ENCODE measurements at places on chromosomes 3 and 15.

DNA sequence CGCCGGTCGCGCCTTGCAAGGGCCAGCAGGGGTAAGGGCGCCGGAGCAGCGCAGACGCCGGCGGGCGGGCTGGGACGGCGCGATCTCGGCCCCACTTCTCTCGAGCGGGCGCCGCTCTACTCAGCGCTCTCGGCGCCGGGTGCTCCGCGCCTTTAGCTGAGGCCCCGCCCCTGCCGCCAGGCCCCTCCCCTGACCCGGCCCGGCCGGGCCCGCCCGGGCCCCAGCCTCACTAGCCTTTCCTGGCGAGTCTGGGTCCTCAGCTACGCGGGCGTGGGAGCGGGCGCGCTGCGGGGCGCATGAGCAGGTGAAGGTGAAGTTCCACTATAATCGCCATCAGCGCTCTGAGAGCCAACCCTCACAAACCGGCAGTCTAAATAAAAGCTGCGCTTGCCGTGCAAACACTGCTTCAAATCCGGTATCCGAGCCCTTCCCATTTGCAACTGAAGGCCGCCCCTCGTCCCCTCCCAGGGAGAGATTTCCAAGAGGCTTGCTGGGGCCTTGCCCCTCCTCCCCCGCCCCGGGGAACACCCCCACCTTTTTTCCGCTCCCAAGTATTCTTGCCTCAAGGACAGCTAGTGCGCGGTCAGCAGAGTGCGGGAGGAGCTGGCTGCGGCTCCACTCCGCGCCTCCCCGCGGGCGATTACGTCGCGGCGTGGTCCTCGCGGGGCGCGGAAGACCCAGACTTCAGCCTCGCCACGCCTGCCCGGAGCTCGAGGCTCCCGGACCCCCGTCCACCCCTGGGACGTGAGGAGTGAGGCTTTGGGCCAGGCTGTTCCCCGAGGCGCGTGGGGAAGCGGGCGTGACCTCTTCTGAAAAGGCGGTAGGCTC lies at the start of gene RPP25:
Gene RPP25 (minus strand): TSS at position 125 of the 828 bp plus-strand sequence. CDS start 189 bp downstream, outside the sequence.
- peak; percentile 67 for DNase-seq

- DNase-seq = no peak
These were observed 38.1 kb downstream of the NMNAT3 start for GRCh38 chr3:139639662-139640061.

GRCh38 chr15:71392861-71393283 lies 277.6 kb downstream of the THSD4 start:
- no peak for DNase-seq

GRCh38 chr3:117114517-117115265 lies 405.1 kb downstream of the TUSC7 start:
- no peak for DNase-seq

GRCh38 chr3:64783200-64783599 lies 95.4 kb upstream of the ADAMTS9 start:
- no peak for DNase-seq

GRCh38 chr3:45980229-45980813 lies 15.3 kb downstream of the FYCO1 start:
- no peak for DNase-seq

DNA sequence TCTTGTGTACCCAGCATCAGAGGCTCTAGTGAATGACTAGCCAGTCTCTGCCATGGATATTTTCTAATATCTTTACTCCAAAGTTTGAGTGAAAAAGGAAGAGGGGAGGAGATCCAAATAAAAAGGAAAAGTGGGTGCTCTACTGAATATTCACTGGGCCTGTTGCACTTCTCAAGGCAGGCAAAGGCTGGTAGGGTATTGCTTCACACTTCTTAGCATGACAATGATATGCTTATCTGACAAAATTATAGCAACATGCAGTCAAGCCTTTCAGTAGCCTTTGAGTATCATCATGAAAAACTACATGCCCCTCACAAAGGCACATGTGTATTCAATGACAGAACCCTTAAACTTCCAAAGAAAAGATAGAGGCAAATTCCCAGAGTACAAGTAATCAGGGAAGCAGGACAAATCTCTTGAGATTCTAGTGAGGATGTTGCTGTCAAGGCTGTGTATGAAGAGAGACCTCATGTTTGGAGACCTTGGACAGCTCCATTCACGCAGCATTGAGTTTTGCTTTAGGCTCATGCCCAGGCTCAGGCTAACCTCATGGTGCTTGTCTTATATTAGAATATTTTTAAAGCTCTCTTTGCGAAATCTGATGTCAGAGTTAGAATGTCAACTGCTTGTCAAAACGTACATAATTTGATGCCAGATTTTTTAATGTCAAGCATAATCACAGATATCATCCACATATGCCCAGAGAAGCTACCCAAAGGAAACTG lies 506.9 kb downstream of the OCA2 start:
- no peak for DNase-seq

- DNase-seq = no peak
These were observed 468.6 kb upstream of the CFAP20DC start for GRCh38 chr3:59518283-59519055.

DNA sequence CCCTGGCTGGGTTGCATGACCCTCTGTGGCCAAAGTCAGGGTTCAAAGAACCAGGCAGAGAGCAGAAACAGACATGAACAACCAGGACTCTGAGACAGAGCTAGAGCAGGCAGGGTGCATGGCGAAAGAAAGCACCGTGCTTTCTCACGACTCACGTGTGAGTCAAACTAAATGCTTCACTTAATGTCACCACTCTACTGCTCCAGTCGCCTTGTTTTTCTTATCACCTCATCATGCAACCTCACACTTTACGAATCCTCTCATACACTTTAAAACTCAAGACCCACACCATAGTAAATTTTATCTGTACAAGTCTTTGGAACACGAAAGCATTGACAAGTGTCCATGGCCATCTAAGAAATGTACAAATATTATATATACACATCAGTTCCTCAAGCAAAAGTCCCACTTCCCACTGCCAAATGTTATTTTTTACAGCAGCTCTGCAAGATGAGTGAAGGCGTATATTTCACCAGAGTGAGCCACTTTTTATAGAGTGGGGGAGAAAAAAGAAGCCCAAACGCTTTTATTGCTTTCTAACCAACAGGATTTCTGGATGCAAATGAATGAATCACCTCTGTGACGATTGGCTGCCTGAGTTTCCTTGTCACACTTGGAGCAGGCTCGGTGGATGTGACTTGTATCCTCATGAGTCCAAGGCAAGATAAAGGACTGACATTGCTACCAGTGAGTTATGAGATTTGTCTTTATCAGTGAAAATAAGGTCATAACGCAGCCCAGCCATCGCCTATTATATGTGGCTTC lies 16.0 kb upstream of the MEGF11 start:
- no peak for DNase-seq

DNA sequence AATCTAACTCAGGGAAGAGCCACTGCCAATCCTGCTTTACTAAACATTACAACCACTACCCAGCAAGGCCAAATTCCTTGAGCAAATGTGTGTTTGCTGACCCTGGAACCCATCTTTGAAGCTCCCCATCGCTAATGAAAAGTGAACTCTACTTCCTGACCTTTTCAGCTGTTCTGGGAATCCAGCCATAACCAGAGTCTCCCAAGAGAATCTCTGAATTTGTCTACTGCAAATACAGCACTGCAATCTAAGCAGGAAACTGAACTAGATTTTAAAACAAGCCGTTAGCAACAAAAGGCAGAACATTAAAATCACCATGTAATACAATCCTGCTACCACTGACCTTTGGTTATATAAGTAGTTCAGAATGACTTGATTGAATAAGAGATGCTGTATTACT lies 309.2 kb downstream of the MAGI1 start:
- no peak for DNase-seq

DNA sequence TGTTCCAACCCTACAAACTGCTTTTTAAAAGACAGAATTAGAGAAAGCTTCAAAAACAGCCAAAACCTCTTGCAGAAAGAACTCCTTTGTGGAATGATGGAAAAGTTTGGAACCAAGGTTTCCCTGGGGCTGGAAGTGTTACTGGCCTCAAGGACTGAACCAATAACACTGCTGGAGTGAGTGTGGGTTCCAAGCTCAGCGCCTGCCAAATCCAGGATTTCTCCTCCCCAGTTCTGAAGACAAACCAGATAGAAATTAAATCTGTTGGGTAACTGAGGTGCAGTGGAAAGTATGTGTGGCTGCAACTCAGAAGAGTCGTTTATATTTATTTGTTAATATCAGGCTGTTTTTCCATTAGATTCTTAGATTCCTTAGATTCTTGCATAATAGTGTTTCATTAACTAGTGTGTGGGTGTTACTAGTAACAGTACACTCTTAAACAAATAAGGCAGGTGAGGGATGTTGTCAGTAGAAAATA lies 66.5 kb upstream of the FNDC3B start:
- no peak for DNase-seq

DNA sequence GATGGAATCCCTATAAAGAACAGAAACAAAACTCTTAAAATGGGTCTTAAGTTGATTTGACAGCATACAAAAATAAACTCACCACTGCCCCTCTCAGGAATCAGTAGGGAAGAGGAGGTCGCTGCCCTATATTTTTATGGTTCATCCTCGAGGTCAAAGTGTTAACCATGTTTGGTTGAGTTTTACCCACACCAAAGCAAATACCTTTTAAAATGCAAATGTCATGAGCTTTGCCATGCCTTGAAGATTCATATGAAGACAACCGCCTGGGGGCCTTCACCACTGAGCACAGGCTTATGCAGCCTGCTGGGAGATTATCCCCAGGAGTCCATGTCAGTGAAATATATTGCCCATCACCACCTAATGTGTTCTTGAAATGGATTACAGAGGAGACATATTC lies 66.1 kb downstream of the GLB1 start:
- DNase-seq = peak; percentile 70

DNA sequence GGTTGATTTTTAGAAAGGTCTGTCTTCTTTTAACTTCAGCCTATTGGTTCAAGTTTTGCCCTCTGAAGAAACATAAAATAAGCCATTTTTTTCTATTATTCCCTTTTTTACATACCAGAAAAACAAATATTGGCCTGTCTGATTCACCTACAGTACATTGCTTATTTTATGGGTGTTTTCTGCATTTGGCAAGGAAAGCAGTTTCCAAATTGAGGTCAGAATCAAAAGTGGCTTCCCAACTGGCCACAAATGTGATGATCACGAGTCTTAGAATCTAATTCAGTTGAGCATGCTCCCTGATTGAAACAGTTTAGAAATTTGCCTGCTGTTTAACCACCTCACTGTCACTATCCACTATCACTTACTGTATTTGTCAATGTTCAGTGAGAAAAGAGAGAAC lies 106.9 kb upstream of the CHMP2B start:
- no peak for DNase-seq

GRCh38 chr3:152623286-152623911 lies 211.5 kb upstream of the P2RY1 start:
- DNase-seq = no peak

DNA sequence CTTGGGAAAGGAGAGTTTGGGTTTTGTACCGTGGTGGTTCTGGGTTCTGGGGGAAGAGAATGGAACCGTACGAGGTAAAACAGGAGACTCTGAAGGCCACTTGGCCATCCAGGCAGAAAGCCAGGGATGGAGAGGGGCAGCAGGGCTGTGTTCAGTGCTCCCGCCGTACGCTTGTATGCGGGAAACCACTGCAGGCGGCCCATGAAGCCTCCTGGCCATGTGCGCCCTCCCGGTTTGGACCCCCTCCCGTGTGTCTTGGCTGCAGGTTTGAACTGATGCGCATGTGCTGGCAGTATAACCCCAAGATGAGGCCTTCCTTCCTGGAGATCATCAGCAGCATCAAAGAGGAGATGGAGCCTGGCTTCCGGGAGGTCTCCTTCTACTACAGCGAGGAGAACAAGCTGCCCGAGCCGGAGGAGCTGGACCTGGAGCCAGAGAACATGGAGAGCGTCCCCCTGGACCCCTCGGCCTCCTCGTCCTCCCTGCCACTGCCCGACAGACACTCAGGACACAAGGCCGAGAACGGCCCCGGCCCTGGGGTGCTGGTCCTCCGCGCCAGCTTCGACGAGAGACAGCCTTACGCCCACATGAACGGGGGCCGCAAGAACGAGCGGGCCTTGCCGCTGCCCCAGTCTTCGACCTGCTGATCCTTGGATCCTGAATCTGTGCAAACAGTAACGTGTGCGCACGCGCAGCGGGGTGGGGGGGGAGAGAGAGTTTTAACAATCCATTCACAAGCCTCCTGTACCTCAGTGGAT lies 50.6 kb downstream of the PGPEP1L start:
- DNase-seq = no peak

DNA sequence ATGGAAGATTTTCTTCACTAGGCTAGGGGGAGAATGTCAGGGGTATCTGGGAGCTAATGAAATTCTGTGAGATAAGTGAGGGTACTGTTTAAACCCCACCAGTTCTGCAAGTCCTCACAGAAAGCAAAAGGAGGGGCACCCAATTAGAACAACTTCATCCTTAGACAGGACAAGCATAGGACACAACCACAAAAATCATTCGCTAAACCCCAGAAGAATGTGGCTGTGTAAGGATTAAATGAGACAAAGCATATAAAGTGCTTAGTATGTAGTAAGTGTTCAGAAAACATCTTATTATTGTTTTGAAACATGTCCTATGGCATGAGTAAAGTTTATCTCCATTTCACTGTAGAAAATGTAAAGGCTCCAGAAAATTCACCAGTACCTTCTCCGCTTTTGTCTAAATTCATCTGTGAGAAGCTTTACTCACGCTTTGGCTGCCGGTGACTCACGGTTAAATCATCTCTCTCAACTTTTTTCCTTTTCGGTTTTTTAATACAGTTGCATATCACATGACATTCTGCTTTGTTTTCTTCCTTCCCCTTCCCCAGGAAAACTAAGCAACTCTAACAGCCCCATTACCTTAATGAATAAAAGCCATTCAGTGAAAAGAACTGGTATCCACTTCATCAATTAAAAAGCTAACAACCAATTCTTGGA lies 1.7 kb downstream of the CLRN1 start:
- DNase-seq = no peak

DNA sequence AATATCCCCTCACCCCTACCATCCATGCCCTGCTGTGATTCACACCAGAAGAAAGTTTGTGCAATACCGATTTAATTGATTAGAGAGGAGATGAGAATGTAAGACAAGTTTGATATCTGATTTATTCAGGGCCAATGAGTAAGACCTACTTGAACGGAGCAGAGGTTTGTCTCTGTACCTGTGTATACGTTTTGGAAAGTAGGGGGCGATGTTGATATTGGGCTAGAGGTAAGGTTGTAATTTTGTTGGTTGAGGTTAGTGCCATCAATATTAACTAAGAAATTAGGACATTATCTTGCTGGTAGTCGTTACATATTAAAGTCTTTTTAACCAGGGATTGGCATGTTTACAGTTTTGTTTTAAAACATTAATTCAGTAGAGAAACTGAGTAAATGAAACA lies 20.5 kb downstream of the EAF2 start:
- no peak for DNase-seq

GRCh38 chr3:193593668-193594030 lies 641 bp downstream of the OPA1 start:
- DNase-seq = peak; percentile 37

- DNase-seq = peak; percentile 85
These were observed 6.2 kb upstream of the CTDSPL start for GRCh38 chr3:37855363-37855970.

- no peak for DNase-seq
These were observed 65.1 kb downstream of the GOLIM4 start for GRCh38 chr3:168030577-168030976.

- DNase-seq = no peak
These were observed 8.8 kb upstream of the MUC20 start for GRCh38 chr3:195711813-195712534.

DNA sequence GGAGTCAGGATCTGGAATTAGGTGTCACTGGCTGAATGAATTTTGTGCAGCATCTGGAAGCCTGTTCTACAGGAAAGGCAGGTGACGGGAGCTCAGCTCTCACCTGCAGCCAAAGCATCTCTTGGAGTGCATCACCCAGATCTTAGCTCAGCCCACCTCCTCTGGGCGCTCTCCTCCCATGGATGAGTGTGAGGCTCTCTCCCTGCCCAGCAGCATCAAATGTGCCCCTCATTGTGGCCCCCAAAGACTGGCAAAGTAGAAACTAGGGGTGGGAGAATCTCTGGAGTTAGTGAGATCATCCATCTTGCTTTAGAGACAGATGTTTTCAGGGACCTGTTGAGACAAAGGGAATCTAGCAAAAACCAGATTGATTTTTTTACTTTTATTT lies 68.7 kb downstream of the SENP2 start:
- DNase-seq = no peak
